ENCODE measurements at places on chromosomes 4 and X.

DNA sequence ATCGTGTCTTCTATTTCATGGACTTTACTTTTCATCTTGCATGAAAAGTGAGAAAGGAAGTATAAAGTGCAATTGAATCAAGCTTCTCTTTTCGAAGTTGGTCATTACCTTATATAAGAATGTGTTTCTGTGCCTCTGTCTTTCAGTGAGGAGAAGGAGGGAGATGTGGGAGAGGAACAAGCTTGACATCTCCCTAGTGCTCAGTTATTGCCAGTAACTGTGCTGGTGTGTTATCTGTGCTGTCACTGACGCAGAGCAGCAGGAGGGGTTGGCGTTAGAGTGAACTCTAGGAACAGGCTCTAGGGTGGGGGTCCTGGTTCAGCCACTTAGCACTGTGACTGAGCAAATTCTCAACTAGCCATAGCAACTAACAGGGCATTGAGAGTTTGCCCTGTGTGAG, 34.0 kb upstream of the TBC1D9 start:
- no peak for DNase-seq

DNA sequence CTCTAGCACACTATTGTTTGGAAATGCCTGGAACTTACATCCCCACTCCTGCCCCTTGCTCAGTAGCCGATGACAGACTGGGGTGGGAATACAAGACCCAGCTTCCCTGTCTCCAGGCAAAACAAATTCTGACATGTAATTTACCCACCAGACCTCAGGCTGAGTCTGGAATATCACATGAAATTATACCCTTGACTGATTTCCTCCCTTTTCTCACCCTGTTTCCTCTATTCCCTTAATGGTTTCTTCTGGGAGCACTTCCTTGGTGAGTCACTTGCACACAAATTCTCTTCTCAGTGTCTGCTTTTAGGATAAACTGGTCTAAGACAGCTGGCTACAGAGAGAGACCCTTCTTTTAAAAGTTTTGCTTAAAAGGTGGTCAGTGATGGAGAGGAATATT, 65.8 kb upstream of the DIPK2B start:
- no peak for DNase-seq

- no peak for DNase-seq
Measured at GRCh38 chrX:2969021-2969420, 37.3 kb upstream of the ARSH start.

GRCh38 chr4:169286562-169287301, 16.0 kb upstream of the SH3RF1 start:
- DNase-seq = no peak

GRCh38 chrX:51155566-51155965, 177.1 kb upstream of the NUDT10 start:
- DNase-seq = no peak

- no peak for DNase-seq
Measured at GRCh38 chrX:78330540-78330939, 3.1 kb upstream of the CYSLTR1 start.

DNA sequence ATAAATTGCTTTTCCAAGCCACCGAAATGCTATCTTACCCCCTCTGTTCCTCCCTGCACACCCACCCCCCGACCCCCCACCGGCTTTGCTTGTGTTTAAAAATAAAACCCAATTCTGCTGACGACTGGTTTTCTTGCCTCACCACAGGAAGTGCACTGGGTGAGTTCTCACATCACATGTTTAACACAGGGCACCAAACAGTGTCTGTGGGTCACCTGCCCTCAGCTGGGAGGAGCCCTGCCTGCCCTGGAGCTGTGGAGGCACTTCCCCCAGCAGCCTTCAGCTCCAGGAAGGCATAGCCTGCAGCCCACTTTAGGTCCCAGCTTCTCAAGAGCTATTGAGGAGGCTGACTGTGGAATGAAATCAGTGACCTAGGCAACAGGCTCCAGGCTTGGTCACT, 8.8 kb downstream of the TMEM255A start:
- no peak for DNase-seq

GRCh38 chr4:185839770-185840169, 27.8 kb upstream of the SORBS2 start:
- DNase-seq = no peak

GRCh38 chrX:65644621-65645289, 22.7 kb upstream of the MSN start:
- peak; percentile 84 for DNase-seq

GRCh38 chrX:39759526-39760224, 338.1 kb downstream of the BCOR start:
- DNase-seq = peak; percentile 46

- peak; percentile 57 for DNase-seq
Measured at GRCh38 chr4:105088110-105088879, 58.4 kb upstream of the TET2 start.

- no peak for DNase-seq
Measured at GRCh38 chr4:147863111-147863747, 131.3 kb downstream of the ARHGAP10 start.

- no peak for DNase-seq
Measured at GRCh38 chr4:141180991-141181761, 39.5 kb upstream of the ZNF330 start.

DNA sequence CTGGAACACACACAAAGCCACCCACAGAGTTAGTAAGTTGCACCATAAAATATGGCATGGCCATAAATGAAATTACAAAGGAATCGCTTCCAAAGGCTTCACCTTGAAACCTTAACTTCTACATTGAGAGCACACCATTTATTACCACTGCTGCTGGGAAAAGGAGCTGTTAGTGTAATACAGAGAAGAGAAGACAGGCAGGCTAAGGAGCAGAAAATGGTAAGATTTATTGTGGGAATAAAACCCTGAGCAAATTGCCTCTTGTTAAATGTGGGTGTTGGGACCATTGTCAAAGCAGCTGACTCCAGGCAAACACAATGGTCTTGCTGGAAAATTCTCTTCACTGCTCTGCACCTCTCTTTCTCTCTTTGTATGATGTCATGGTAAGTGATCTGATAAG, 79.2 kb upstream of the NHS start:
- no peak for DNase-seq

- DNase-seq = no peak
Measured at GRCh38 chr4:35493977-35494376, 750.3 kb downstream of the ARAP2 start.

- DNase-seq = no peak
Measured at GRCh38 chr4:151689211-151689991, 71.4 kb downstream of the GATB start.
